Stimulated activated CD4-positive, alpha-beta T cell treated with anti-CD3 and anti-CD28 coated beads, Interleukin-2, amount 100 ng/mL, for 48 hours (primary cell): ENCODE measurements at places on chromosomes 5 and 9.

DNA sequence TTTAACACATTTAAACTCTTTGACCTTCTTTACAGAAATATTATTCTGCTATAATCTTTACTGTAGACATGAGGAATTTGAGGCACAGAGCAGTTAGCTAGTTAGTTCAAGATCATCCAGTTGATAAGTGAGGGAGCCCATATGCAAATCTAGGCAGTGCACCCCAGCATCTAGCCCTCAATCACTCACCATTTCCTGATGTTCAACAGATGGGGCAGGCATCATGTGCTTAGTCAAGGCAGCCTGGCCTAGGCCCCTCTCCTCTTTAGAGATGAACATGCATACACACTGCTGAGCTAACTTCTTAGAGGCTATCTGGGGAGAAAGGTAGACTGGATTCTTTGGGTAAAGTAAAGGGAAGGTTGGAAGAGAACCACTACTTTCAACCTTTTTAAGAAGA, 206.8 kb upstream of the SLC24A2 start:
- DNase-seq: no peak

DNA sequence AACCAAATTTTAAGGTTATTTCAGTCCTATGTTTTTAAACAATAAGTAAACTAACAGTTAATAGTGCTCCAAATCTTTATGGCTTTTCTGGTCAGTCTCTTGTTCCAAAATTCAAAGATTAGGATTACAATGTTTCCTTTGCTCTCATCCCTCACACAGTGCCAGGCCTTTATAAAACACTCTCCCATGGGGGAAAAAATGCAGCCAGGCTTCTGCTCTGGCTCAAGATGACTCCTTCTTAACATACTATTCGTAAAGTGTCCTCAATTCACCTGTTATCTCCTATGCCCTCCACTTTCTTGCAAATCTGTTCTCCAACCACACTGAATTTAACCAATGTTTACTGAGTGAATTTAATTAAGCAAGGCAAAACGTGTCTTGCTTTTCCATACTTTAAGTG, 1.4 kb downstream of the CEP120 start:
- DNase-seq: no peak

GRCh38 chr9:127644146-127644827, 32.2 kb downstream of the STXBP1 start:
- no peak for DNase-seq

DNA sequence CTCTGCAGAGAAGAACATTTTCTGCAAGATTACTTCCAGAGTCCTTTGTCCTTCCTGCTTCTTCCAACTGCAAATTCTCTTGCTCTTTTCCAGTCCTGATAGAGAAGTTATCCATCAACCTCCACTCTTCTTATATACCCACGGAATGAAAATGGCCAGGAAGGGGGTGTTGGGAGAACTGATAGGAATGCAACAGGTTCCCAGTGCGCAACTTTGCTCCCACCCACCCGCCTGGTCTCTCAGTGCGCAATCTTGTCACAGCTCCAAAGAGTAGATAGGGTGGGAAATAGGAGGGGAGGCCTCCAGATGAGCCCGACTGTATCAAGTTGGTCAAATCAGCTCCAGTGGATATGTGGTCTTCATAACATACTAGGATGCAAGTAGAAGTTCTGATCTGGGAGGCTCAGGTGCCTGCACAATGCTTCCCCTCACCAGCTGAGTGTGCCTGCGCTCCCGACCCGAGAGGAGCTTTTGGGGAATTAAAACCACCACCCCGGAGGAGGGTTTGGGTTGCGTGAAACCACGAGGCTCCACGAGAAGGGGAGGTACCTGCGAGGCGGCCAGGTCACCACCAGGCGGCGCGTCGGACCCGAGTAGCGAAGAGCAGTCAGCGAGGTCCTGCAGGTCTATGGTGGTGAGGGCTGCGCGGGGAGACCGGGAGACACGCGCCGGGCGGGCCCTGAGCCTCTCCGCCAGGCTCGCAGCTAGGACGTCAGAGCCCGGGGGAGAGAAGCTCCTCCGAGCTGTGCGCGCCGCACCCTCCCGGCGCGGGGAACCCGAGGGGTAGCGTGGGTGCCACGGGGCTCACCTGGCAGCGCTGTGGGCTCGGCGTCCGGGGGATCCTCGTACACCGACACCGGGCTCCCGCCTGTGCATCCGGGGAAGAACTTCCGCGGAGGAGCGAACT, 835 bp downstream of the MCIDAS start:
- DNase-seq: peak; percentile 69

GRCh38 chr5:125331987-125332598, 585.7 kb upstream of the ZNF608 start:
- no peak for DNase-seq

GRCh38 chr9:112939418-112939817, 48.7 kb upstream of the SLC46A2 start:
- DNase-seq: no peak

GRCh38 chr9:113999256-114000062, 78.6 kb downstream of the AMBP start:
- DNase-seq: no peak

GRCh38 chr9:93821307-93821703, 133.8 kb downstream of the BARX1 start:
- DNase-seq: no peak

DNA sequence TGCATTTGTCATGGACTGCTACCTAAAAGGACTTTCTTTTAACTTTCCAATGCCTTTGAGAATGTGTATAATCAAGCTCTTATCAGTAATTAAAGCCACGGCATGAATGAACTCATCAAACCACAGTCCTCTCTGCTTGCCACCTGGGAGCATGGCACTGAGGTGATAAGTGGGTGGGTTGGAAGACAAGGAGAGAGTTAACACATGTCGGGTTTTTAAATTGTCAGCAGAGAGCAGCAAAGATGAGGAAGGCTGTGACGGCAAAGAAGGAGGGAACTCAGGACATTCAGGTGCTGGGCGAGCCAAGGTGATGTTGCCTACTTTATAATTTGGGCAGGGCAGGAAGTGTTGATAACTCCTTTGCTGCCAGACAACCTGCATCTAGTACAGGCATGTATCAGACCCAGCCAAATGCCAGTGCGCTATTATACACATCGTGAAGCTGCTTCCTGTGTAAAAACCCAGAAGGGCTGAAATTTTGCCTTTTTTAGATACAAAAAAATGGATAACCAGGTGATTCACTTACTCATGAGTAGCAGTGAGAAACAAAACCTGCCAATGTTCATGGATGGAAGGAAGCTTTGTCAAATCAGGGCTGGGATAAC, 269.1 kb downstream of the KIF4B start:
- DNase-seq: no peak

DNA sequence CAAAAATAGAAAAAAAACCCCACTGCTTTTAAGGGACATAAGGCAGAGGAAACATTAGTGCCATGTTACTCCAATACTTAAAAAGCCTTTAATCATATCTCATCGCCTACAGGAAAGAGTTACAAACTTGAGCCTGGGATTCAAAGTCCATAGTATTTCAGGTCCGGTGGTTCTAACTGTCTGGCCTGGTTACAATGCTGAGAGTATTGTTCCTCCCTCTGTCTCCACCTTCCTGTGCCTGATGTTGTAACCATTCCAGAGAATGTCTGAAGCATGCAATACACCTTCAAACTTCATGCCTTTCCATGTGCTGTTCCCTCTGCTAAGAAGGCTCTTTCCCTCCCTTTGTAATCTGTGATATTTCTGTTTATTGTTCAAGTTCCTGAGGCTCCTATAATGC, 41.6 kb upstream of the SLC36A2 start:
- no peak for DNase-seq

- no peak for DNase-seq
Measured at GRCh38 chr5:50856401-50857119, 190.1 kb downstream of the PARP8 start.

DNA sequence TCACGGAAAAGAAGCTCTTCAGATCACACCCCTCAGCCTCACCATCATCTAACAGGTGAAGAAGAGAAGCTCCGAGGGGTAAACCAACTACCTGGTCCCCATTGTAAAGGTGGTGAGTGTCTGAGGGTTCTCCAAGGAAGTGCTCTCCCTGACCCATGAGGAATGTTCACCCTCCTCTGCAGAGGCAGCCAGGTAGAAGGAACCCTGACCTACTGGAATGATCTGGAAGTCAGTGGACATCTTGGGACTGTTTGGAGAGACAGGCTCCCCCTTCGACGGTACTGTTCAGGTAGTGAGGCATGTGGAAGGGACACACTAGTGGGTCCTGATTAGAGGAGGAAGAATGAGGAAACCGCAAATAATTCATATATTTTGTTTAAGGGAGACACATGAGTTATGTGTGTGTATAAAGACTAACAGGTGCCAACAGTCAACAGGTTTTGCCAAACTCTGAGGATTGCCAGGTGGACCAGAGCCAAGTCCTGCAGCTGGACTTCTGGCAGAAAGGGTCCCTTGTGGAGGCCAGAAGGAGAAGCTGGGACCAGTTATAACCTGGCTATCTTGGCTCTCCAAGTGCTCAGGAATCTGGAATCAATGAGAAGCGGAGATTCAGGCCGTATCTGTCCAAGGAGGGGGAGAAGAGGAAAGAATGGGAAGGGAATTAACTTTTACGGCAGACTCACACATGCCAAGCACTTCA, 3.0 kb upstream of the ZBTB34 start:
- DNase-seq: no peak

GRCh38 chr9:106947106-106947900, 84.3 kb downstream of the ZNF462 start:
- no peak for DNase-seq

DNA sequence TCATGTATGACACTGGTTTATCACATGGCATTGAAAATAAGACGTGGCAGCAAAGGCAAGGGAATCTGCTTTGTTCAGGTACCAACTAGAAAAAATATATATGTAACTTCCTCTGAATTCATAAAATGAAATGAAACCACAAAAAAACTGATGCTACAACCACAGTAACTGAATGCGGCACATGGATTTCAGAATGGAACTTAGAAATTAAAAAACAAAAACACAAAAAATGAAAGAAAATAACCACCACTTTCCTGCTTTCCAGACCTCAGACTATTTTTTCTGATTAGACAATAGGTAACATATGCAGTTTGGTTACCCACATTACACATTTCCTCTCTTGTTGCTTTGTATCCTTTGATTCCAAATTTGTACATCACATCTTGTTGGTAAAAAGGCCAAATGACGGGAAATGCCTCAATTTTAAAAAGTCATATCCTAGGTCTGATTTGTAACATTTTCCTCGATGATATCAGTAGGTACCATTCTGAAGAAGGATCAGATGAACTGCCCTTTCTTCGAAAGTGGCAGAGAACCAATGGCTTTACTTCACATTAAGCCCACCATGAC, 18.1 kb upstream of the PDCL start:
- no peak for DNase-seq

DNA sequence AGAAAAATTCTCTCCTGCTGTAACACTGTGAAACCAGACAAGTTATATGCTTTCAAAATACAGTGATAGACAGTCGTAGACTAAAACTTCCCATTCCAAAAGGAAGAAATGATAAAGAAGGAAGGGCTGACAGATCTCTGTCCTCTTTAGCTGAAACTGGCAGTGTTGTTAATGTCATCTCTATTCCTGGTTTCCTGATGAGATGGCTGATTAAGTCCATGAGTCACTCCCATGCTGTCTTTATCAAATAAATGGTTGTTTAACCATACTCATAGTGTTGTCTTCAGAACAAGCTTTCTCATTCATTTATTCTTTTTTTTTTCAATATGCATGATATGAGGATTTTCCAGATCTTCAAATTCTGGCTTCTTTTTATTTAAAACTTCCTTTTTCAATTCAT, 952.2 kb upstream of the WWC1 start:
- DNase-seq: no peak

DNA sequence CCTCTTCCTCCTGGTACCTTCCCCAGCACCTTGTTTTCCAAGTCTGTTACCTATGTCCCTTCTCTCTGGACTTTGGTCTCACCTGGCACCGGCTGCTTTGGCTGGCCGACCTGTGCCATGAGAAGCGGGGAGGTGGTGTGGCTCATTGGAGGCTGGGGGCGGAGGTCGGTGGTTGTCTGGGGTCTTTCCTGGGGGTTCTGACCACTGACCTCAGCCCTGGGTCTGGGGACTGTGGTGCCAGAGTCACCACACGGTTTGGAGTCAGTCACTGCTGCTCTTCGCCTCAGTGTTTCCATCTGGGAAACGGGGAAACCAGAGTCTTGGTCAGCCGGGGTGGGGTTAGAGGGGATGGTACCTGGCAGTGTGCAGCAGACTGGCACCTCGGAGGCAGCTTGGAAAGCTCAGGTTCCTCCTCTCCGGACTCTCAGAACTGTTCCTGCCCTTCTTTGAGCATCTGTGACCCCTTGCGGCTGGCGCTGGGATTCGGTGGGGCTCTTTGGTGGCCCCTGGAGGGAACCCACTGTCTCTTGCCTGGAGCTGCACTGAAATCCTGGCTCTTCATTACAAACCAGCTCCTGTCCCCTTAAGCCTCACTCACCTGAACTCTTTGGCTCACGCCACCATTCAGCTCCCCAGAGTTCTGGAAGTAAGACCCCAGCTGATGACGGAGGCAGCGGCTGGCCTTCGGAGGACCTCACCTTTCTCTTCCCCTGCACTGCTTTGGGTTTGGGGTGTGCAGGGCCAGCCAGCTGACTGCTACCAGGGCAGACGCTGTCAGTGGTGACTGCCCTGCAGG, 4.1 kb upstream of the RXRA start:
- DNase-seq: no peak

GRCh38 chr9:137749511-137749910, 128.1 kb upstream of the CACNA1B start:
- no peak for DNase-seq

GRCh38 chr5:10825897-10826644, 65.0 kb upstream of the DAP start:
- no peak for DNase-seq

DNA sequence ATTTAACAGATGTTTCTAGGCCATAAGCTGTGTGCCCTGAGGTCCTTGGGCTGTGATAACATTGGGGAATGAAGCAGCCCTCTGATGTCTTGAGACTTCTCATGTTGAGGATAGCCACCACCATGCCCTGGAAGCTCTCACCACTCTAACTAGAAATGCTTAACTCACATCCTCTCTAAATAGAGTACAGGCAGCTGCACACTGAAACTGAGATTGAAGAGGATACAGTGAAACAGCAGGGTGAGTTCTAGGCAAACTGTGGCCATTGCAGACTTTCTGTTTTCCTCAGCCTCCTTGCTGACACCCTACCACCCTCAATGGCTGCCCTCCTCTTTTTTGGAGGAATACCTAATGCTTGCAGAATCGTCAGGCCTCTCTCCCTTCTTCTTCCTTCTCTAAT, 22.4 kb downstream of the UTP15 start:
- DNase-seq: no peak

DNA sequence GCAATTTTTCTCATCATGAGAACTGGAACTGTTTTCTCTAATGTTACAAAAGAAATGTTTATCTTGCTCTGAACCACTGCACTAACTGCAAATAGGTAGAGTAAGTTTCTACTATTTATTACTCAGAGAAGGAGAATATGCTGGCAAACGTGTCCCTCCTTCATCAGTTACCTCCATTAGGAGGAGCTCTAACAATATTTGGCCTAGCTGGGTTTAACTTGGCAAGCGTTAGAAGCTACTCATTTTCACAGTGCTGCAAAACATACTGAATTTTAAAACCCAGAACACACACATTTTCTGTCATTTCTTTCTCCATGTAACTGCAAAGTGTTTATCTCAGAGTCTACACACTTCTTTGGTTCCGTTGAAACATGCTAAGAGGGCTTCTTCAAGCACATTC, 101.0 kb upstream of the GABRG2 start:
- DNase-seq: no peak

- DNase-seq: no peak
Measured at GRCh38 chr9:90331826-90332575, 310.6 kb downstream of the DIRAS2 start.
